ENCODE measurements at places on chromosomes 3 and 15. TPM values are rescaled to one million over a fixed set of nuclear protein-coding genes. Genes with fewer than 3 reads are reported as not detected.

DNA sequence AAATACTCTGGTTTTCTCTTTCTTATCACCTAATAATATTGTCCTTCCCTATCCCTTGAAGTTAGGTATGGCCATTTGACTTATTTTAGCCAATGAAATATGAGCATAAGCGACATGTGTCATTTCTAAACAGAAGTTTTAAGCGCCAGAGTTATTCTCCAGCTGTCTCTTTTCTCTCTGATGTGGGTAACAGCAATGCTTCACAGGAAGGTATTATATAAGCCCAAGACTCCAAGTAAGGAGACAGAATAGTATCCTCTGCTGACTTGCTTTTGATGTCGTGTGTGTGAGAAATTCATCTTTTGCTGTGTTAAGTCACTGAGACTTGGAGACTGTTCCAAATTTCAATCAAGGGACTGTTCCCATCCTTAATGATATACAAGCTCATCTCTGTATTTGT is 224.6 kb upstream of the NECTIN3 start:
- H3K4me3 ChIP-seq, result no peak overlapping the region
- DNase-seq, result no peak
- H3K27me3 ChIP-seq, result no peaks in the 10 kb centered on the region
- no peaks in the 10 kb centered on the region for H3K36me3 ChIP-seq
- H3K4me1 ChIP-seq, result no peaks in the 10 kb centered on the region

DNA sequence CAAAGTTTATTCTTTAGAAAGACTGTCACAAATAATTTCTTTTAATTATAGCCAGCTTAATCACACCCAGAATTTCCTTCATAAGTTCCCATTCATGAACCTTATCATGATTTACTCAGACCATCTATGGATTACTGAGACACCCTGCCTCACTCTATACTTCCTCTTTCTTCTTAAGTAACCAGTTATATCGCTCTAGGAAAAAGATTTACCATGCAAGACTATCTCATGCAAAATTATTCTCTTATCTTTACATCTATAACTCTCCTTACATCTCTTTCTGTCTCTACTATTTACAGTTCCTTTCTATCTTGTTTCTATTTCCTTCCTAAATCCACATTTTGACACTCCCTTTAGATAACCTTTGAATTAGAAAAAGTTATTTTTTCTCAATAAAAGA is 316.8 kb downstream of the POLQ start:
- no peak overlapping the region for H3K27ac ChIP-seq
- no peaks in the 10 kb centered on the region for H3K4me1 ChIP-seq
- H3K27me3 ChIP-seq, result no peaks in the 10 kb centered on the region

- H3K27ac ChIP-seq, result no peak overlapping the region
- peaks cover 8% of the 10 kb centered on the region for H3K36me3 ChIP-seq
- no peaks in the 10 kb centered on the region for H3K27me3 ChIP-seq
- no peak overlapping the region for H3K4me3 ChIP-seq
These were observed 146.3 kb downstream of the PLCL2 start for GRCh38 chr3:17030956-17031652.

- no peaks in the 10 kb centered on the region for H3K36me3 ChIP-seq
- no peak for DNase-seq
- no peaks in the 10 kb centered on the region for H3K4me1 ChIP-seq
- H3K27ac ChIP-seq, result no peak overlapping the region
These were observed 25.5 kb upstream of the THSD4 start for GRCh38 chr15:71089801-71090200.

GRCh38 chr3:42683875-42684598 is 1.3 kb upstream of the KLHL40 start:
- no peak for DNase-seq
- peaks cover 5% of the 10 kb centered on the region for H3K4me1 ChIP-seq
- no peak overlapping the region for H3K4me3 ChIP-seq
- no peak overlapping the region for H3K27ac ChIP-seq

DNA sequence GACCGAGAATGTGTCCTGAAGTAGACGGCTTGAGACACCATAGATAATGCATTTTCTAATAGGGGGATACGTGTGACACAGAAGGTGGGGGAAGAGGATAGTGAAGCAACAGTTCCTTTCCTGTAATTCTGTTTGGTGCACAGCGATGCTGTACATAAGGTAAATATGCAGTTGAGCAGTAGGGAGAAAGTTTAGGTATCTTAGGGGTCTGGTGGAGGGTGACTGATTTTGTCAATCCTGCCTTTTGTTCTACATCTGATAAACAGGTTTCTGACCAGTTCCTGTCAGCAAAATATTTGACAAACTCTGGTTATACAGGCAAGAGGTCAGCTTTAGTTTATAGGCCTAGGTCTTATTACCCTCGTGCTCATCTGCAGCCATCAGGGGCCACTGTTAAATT is 71.3 kb downstream of the TRAK1 start:
- no peak overlapping the region for H3K4me3 ChIP-seq
- no peak for DNase-seq
- peaks cover 40% of the 10 kb centered on the region for H3K4me1 ChIP-seq
- H3K36me3 ChIP-seq, result no peaks in the 10 kb centered on the region
- H3K27me3 ChIP-seq, result no peaks in the 10 kb centered on the region

DNA sequence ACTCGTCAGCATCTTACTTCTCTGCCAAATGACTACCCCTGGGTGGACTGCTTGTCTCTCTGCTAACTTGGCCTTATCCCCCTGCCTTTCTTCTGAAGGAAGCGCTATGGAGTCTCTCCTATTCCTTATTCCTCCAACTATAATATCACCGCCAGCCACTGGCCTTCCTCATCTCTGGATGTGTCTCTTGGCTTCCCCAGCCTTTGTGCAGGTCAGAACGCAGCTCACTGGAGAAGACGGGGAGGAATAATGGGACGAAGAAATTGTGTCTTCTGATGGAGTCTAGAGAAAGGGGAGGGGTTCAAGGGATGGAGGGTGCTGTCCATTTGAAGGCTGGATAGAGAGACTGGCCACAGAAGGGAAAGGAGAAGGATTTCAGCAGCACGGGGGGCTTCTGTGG is 16.9 kb downstream of the ITGA11 start:
- H3K27me3 ChIP-seq, result no peaks in the 10 kb centered on the region
- H3K27ac ChIP-seq, result no peak overlapping the region
- H3K36me3 ChIP-seq, result no peaks in the 10 kb centered on the region
- no peak for DNase-seq
- no peaks in the 10 kb centered on the region for H3K4me1 ChIP-seq

GRCh38 chr3:37984596-37984995 is 6.0 kb upstream of the VILL start:
- H3K36me3 ChIP-seq, result no peaks in the 10 kb centered on the region
- no peaks in the 10 kb centered on the region for H3K4me1 ChIP-seq
- H3K4me3 ChIP-seq, result no peak overlapping the region
- no peak overlapping the region for H3K27ac ChIP-seq

GRCh38 chr3:196969134-196969659 is 564 bp upstream of the PIGZ start:
- peak overlapping the region; percentile 78 for H3K4me3 ChIP-seq
- H3K4me1 ChIP-seq, result peaks cover 10% of the 10 kb centered on the region
- DNase-seq, result peak; percentile 61
- peaks cover 29% of the 10 kb centered on the region for H3K27me3 ChIP-seq
- H3K27ac ChIP-seq, result peak overlapping the region; percentile 51

DNA sequence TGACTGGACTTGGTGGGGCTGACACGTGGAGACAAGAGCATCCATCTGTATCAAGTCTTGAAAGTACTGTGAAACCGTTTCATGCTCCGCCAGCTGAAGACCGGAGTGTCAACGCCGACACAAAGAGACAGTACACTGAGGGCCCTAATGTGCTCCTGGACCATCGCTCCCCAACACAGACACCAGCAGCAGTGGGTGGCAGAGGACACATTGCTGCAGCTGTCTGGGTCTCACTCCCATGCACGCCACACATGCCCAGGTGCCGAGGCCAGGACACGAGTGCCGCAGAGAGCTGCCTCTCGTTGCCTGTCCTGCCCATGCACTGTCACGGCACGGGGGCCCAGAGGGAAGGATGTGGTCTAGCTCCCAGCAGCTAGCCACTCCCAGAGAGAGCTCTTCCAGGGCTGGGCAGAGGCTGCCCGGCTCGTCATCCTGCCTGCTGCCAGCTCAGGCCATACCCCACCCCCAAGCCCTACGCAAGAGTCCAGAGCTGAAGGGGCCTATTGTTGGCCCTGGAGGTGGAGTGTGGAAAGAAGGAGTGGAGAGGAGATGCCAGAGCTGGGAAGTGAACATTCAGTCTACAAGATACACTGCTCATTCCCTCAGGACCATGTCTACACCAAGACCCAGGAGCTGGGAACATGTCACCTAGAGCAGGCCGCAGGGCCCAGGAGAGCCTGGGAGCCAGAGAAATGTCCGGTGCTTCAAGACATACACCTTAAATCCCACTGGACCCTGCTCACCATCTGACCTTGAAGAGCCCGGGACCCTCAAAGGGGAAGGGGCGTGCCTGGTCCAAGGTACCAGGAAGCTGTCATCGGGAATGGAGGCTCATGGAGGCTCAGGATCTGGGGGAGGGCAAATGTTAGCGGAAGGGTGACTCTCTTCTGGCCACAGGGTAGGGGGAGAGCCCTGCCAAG is 7.7 kb downstream of the TNK2 start:
- DNase-seq, result peak; percentile 48
- H3K36me3 ChIP-seq, result peaks cover 12% of the 10 kb centered on the region
- peaks cover 71% of the 10 kb centered on the region for H3K4me1 ChIP-seq
- peak overlapping the region; percentile 14 for H3K4me3 ChIP-seq

- no peak overlapping the region for H3K27ac ChIP-seq
- H3K4me1 ChIP-seq, result peaks cover 3% of the 10 kb centered on the region
- no peaks in the 10 kb centered on the region for H3K27me3 ChIP-seq
- no peak for DNase-seq
These were observed 746.8 kb upstream of the LMCD1 start for GRCh38 chr3:7754653-7755441.

- peaks cover 10% of the 10 kb centered on the region for H3K4me1 ChIP-seq
- H3K4me3 ChIP-seq, result no peak overlapping the region
- H3K36me3 ChIP-seq, result peaks cover 27% of the 10 kb centered on the region
- no peak overlapping the region for H3K27ac ChIP-seq
- H3K27me3 ChIP-seq, result no peaks in the 10 kb centered on the region
- no peak for DNase-seq
These were observed 25.4 kb downstream of the RUVBL1 start for GRCh38 chr3:128098234-128098633.

- no peaks in the 10 kb centered on the region for H3K36me3 ChIP-seq
- H3K27me3 ChIP-seq, result no peaks in the 10 kb centered on the region
- no peak overlapping the region for H3K27ac ChIP-seq
- H3K4me1 ChIP-seq, result peaks cover 19% of the 10 kb centered on the region
- H3K4me3 ChIP-seq, result no peak overlapping the region
These were observed 251.8 kb upstream of the SUCLG2 start for GRCh38 chr3:67906261-67906660.

GRCh38 chr3:2468816-2469215 is 370.1 kb downstream of the CNTN4 start:
- H3K27ac ChIP-seq, result no peak overlapping the region
- H3K36me3 ChIP-seq, result no peaks in the 10 kb centered on the region
- no peak for DNase-seq
- no peaks in the 10 kb centered on the region for H3K27me3 ChIP-seq
- no peaks in the 10 kb centered on the region for H3K4me1 ChIP-seq

DNA sequence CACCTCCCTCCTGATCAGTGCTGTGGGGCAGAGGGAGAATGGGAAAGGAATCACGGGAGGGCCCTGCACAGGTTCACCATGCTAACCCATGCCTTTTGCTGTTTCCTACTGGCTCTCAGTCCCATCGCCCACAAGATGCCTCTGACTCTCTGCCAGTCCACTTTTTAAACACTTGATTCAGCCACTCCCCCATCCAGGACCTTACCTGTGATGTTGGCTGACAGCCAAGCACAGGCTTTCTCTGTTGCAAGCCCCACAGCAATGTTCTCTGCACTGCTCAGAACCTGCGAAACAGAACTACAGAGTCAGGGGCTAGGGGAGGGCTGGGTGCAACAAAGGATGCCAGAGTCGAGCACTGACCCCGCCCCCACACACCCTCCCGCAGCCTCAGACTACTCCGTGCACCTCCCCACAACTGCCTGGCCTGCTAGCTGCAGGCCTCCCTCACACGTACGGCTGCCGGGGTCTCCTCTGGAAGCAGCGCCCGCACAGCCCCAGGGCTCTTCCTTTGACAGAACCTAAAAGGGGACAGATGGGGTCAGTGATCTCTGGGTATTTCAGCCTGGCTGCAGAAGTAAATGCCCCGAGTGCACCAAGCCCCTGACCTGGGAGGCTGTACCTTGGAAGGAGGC is 9.1 kb downstream of the CDAN1 start:
- no peak for DNase-seq
- H3K27ac ChIP-seq, result no peak overlapping the region
- no peak overlapping the region for H3K4me3 ChIP-seq
- H3K4me1 ChIP-seq, result no peaks in the 10 kb centered on the region
- H3K27me3 ChIP-seq, result no peaks in the 10 kb centered on the region

DNA sequence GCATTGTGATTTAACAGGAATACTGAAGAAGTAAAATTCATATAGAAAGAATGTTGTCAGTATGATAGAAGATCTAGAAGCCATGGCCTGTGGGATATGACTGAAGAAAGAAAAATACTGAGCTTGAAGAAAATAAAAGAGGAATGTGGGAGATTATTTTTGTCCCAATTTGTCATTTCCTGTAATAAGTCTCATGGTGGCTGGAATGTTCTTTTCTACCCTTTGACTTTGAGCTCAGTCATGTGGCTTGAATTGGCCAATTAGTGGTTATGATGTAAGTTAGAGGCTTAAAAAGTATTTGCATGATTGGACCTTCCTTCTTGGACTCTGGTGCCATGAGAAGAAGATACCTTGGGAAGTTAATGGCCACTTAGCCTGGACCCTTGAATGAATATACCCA is 14.1 kb downstream of the APH1B start:
- H3K4me1 ChIP-seq, result peaks cover 14% of the 10 kb centered on the region
- H3K36me3 ChIP-seq, result peaks cover 6% of the 10 kb centered on the region
- no peaks in the 10 kb centered on the region for H3K27me3 ChIP-seq

DNA sequence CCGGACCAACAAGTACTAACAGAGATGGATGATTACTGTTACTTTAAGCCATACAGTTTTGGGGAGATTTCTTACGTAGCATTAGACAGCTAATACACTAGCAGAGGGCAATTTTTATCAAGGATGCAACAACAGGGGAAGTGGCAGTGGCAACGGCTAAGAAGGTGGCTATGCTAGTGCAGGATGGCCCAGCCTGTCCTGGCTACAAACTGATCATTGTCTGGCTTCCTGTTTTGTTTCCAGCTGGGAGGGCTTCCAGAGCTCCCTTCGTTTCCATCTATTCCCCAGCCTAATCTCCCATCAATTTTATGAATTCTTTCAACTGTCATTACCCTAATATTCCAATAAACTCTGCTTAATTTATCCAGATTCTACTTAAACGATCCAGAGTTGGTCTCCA is 16.0 kb upstream of the PLA2G4F start:
- DNase-seq, result no peak
- H3K4me1 ChIP-seq, result peaks cover 7% of the 10 kb centered on the region
- H3K4me3 ChIP-seq, result no peak overlapping the region
- H3K36me3 ChIP-seq, result peaks cover 16% of the 10 kb centered on the region
- peak overlapping the region; percentile 46 for H3K27ac ChIP-seq

GRCh38 chr3:46215810-46216414 is 7.8 kb upstream of the CCR1 start:
- H3K36me3 ChIP-seq, result no peaks in the 10 kb centered on the region
- H3K27me3 ChIP-seq, result no peaks in the 10 kb centered on the region
- H3K4me3 ChIP-seq, result no peak overlapping the region
- DNase-seq, result no peak

GRCh38 chr15:33500432-33501195 is 189.8 kb downstream of the RYR3 start:
- no peak overlapping the region for H3K27ac ChIP-seq
- H3K36me3 ChIP-seq, result no peaks in the 10 kb centered on the region
- no peaks in the 10 kb centered on the region for H3K4me1 ChIP-seq
- H3K27me3 ChIP-seq, result peaks cover 20% of the 10 kb centered on the region
- H3K4me3 ChIP-seq, result no peak overlapping the region

RLBP1 gene
- not detected for total RNA-seq

SLC22A14 gene
- total RNA-seq, result not detected

MESP1 gene
- total RNA-seq, result 4.5 TPM

ITGA11 gene
- total RNA-seq, result 1.8 TPM

CCDC33 gene
- total RNA-seq, result 0.20 TPM

SNAP23 gene
- total RNA-seq, result 37.6 TPM

CAV3 gene
- total RNA-seq, result not detected

LOXL1 gene
- 2.4 TPM for total RNA-seq

CTXND1 gene
- not detected for total RNA-seq

All from activated naive CD8-positive, alpha-beta T cell treated with anti-CD3 and anti-CD28 coated beads for 36 hours (primary cell).